ENCODE measurements at places on chromosomes 16 and 17.
A peak's percentile ranks its signal among the peaks of the same experiment; 100 is the strongest.

DNA sequence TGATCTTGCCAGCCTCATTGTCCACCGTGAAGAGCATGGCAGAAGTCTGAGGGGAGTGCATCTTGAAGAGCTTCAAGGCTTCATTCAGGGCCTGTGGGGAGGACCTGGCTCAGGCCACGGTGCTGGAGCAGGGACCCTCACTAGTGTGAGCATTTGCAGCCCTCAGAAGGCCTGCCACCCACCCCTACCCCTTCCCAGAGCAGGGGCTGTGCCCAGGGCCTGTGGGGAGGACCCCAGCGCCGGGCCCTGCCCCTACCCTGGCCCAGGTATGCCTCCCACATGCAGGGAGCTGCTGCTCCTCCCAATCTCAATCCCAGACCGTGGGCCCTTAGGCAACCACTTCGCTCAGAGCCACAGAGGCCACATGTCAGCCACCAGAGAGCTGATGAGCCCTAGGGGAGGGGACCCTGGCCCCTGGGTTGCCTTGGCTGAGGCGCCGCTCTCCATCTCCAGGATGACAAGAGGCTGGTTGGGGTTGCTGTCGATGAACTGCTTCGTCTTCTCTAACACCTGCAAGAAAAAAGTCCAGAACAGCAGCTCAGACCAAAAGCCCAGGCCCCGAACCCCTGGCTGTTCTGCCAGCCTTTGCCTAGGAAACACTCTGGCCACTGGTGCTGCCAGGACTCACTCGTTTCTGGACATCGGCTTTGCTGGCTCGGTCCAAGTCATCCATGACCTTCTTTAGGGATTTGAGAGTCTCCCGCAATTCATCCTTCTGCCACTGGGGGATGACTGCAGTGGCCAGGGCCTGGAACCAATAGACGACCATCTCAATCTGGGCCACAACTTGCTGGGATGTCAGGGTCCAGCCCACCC, 1.8 kb upstream of the EXOSC6 start:
- DNase-seq, result peak; percentile 71

- DNase-seq, result no peak
These were observed 23.9 kb downstream of the ACLY start for GRCh38 chr17:41894791-41895331.

- peak; percentile 68 for DNase-seq
These were observed 2.8 kb downstream of the USP22 start for GRCh38 chr17:21039839-21040575.

DNA sequence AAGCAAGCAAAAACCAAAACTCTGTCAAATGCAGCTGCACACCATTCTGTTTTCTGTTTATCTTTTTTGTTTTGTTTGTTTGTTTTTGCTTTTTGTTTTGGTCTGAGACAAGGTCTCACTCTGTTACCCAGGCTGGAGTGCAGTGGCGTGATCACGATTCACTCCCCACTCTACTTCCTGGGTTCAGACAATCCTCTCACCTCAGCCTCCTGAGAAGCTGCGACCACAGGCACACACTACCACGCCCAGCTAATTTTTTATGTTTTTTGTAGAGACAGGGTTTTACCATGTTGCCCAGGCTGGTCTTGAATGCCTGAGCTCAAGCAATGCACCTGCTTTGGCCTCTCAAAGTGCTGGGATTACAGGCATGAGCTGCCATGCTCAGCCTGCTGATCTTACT, 19.3 kb upstream of the SLFN13 start:
- no peak for DNase-seq
